ENCODE measurements at places on chromosomes 5 and 9.

DNA sequence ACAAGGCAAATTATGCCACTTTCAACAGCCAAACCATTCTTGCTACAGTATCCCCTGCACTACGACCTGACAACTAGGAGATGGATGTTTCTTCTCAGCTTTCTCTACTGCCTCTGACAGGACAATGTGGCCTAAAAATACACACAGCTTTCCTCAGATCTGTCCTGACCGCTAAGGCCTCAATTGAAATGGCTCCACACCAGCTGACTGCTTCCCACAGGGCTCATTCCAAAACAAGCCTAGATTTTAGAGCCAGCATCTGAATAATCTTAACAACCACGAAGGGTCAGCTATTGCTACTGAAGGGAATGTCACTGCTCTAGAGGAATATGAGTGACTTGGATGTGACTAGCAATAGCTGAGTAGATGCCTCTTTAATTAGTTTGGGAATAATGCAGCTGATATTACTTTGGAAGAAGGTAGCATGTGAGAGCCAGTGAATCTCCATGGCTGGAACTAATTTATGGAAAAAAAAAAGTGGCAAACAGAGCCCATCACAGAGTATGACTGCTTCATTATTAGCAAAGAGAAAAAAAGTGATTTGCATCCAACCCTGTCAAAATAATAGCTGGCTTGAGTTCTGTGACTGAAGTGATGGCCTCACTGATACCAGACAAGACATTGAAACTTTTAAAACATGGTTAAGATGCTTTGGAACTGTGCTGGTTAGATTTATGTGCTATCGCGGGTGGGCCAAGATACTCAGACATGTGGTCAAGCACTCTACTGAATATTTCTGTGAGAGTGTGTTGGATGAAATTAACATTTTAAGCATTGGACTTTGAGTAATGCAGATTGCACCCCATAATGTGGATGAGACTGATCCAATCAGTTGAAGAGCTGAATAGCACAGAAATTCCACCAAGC, 450.2 kb downstream of the NR2F1-AS1 start:
- no peak for DNase-seq

DNA sequence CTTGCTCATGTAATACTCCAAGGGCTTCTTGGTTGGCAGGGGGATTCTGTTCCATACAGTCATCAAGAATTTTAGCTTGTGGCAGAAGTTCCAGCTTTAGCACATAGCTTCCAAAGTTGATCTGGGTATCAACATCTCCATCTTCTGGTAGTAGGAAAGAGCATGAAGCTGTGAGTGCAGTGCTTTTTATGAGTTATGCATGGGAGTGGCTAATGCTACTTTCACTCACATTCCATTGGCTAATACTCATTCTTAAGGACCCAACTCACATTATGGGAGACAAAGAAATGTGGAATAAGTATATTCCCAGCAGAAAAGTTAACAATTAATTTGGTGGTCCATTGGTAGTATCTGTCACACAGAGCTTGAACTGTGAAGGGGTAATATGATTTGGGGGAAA, 194.2 kb upstream of the CHD1 start:
- no peak for DNase-seq

- no peak for DNase-seq
Measured at GRCh38 chr5:67935908-67936566, 279.5 kb upstream of the PIK3R1 start.

DNA sequence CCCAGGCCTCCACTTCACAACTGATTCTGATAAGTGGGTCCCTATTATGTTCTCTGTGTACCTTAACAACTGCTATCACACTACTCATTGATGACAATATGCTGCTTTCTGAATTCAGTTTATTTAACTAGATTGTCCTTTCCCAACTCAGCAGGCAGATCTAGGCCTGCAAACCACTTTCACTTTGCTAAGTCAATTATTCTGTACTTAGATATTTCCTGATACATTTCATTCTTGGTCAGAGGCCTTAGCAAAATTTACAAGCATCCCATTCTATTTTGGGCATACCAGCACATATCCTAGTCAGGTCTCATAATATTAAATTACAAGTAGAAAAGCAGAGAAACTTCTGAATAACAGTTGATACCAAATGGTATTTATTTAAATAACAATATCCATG, 235.7 kb upstream of the HAPLN1 start:
- no peak for DNase-seq

DNA sequence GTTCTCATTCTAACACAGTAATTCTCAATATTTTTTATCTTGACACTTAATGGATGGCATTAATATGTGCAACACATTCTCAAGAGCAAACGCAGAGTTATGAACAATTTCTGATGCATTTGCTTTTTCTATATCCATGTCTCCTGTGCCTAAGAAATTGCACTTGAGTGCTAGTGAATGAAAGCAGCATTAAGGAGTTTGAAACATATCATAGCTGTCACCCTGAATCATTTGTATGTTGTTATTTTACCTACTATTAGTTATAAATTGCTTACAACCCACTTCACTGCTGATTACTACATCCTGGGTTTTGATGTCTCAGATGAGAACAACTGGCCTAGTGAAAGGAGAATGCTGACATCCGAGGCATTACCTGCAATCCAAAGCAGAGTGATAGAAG, 387.3 kb downstream of the RASEF start:
- no peak for DNase-seq

- no peak for DNase-seq
Measured at GRCh38 chr5:17477573-17478265, 20.3 kb upstream of the TAF11L2 start.

- no peak for DNase-seq
Measured at GRCh38 chr5:4019009-4019769, 423.6 kb downstream of the IRX1 start.

DNA sequence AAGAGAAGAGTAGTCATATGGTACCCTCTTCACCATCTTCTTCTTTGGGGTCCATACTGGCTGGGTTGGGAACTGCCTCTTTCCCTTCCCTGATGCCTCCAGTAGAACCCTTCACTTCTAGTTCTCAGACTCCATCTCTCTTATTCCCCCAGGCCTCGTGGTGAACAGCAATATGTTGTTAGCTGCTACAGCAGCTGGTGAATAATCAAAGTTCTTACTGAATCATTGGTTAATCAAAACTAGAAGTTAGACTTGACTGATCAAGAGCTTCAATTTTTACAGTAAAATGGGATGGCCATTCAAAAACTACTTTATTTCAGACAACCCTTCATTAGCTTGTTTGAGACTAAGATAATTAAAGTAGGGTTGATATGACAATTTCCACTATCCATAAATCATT, 190.9 kb upstream of the GNA14 start:
- no peak for DNase-seq

DNA sequence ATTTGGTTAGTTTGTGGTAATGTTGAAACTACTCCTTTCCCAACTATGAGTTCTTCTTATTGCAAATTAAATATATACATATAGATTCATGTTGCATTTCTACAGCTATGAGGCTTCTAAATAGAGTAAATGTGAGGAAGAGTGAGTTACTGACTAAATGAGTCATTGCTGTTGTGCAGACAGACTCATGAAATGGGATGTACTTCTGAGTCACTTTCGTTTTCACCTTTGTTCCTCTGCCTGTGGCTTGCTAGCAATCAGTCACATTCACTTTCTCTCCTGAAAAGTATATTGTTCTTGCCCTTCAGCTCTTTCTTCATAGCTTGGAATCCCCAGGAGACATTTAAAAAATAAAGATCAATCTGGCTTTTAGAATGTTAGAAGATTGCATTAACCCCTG, 295.5 kb upstream of the SMC2 start:
- DNase-seq: no peak

DNA sequence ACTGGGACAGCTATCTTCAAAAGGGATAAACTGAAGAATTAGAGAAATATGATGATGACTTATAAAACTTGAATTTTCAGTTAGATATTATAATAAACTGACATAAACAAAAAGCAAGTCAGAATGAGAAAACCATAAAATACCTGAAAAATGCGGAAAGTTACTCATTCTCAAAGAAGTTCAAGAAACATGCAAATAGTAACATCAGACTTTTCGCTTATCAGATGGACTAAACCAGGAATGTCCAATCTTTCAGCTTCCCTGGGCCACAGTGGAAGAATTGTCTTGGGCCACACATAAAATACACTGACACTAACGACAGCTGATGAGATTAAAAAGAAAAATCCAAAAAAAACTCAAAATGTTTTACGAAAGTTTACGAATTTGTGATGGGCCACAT, 53.9 kb downstream of the DROSHA start:
- no peak for DNase-seq

DNA sequence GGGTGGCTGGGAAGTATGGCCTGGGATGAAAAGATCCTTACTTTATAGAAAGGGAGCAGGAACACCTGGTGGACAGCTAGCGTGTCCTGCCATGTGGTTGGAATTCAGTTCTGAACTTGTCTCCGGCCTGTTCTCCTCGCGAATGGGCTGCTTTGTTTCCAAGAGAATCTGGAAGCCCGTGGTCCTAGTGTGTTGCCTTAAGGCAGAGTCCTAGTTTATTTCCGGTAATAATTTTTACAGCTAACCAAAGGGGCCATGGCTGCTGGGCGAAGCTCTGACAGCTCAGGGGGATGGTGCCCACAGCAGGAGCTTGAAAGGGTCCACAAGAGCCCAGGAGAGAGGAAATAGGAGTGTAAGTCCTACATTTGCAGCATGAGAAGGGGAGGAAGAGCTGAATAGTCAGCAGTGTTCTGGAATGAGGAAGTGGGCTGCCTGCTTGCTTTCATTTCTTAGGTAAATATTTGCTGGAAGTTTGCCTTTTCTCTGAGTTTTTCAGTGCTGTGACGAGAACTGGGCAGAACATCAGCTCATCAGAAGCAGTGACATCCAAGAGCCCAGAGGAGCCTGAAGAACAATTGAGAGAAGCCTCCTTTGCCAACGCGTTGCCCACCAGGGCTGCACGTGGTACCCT, 13.1 kb upstream of the IGFBPL1 start:
- DNase-seq: no peak

- DNase-seq: no peak
Measured at GRCh38 chr9:101674165-101674564, 64.3 kb downstream of the GRIN3A start.

DNA sequence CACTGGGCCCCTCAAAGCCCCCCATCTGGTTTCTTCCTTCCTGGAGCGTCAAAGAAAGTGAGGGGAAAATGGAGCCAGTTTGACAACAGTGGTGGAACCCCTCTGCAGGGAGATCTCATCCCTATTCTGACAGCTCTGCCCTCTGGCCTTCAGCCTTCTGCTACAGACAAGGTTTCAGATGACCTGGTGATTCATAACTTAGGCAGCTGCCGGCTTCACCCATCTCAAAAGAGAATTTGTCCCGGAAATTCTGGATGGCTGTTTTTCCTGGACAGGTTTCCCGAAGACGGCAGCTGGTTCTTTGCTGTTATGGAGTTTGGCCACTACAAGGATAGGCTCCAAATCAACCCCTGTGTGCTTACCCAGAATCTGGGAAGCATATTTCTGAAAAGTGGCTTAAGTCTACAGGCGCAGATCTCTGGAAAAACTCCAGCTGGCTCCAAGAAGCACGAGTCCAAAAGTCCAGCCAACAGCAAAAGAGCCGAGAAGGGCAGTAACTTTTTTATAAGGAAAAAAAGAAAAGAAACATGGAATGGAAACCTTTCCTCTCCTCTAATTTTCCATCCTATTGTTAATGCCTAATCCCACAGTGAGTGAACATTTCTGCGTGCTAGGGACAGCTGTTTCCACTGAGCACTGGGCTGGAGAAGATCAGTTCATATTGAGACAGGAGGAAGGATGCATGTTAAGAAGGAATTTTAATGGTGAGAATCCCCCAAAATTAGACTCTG, 54.5 kb downstream of the ZNF366 start:
- DNase-seq: no peak
